ENCODE measurements at places on chromosomes 1 and 21.

- no peak for DNase-seq
Measured at GRCh38 chr1:8631163-8631562, 186.3 kb downstream of the RERE start.

DNA sequence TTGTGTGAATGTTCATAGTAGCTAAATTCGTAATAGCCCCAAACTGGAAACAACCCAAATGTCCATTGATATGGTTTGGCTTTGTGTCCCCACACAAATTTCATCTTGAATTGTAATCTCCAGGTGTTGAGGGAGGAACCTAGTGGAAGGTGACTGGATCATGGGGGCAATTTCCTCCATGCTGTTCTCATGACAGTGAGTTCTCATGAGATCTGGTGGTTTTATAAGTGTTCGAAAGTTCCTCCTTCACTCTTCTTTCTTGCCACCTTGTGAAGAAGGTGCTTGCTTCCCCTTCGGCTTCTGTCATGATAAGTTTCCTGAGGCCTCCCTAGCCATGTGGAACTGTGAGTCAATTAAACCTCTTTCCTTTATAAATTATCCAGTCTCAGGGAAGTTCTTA, 11.3 kb downstream of the UBE2G2 start:
- DNase-seq, result no peak

DNA sequence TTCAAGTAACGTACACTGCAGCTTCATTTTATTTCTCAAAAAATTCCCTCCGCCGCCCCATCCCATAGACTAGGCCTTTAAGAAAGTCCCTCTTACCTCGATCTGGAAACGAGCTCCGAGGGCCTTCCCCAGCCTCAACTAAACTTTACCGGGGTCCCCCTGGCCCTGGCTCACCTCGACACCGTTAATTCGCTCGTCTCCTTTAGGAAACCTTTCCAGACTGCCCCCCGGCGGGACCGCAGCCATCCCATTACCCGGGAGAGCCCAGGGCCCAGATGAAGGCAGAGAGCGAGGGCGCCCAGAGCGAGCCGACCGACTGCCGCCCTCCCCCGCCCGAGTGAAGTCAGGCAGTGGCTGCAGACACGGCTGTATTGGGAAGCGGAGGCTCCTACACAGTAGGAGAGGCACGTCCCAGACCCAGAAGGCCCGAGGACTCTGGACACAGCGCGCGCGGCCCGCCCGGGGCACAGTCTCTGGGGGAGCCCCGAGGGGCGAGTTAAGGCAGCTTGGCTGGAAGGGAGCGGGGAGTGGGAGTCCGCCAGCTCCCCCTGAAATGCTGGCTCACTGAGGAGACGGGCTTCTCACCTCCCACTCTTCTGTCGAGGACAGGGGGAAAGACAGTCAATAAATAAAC, 14.6 kb downstream of the SEMA6C start:
- DNase-seq, result no peak

DNA sequence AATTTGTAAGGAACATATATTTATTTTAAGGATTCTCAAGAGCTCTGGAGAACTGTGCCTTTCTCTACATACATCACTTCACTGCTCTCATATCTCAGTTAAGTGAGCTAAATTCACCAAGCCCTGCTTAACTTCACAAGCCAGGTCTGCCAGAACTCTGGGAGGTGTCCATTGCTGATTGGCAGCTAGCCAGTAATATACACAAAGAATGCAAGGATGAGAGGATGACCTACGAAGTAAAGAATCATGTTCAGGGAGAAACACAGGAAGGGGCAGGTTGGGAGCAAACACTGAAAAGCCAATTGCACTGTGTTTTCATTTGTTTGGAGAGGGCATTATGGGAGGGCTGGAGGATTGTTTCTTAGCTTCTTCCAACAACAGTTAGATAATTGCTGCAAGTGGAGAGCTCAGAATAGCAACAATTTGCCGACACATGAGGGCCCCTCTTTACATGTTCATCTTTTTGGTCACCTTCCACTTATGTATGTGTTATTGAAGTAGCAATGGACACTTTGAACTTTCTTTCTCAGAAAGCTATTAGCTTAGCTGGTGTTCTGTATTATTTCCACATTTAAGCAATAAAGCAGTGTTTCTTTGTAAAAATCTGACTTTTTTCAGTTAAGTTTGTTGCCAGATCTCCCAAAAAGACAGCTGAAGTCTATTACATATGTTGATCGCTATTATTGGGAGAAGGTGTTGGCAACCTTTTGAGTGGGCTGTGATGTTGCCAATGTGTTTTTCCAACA, 254.8 kb downstream of the LTN1 start:
- DNase-seq, result no peak

DNA sequence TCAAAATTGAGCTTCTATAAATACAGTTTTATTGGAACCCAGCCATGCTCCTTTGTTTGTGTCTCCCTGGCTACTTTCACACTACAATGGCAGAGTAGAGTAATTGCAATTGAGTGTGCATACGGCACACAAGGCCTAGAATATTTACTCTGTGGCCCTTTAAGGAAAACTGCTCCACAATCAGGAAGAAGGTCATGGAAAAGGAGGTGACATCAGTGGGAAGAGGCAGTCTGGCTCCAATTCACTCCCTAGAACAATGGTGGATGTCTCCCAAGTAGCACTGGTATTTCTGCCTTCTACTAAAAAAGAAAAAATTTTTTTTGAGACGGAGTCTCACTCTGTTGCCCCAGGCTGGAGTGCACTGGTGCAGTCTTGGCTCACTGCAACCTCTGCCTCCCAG, 51.3 kb downstream of the KRTAP19-8 start:
- DNase-seq, result no peak

DNA sequence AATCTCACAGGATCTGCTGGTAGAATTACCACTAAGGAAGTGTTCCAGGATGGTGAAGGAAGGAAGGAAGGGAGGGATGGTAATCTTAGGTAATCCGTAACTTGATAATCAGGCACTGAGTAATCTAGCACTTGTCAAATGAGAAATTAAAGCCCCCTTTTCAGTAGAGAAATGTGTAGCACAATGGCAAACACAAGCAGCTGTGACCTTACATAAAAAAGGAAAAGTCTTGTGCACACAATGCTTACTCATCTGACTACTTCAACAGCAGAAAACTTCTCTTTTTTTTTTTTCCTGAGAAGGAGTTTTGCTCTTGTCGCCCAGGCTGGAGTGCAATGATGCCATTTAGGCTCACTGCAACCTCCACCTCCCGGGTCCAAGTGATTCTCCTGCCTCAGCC, 6.1 kb downstream of the NUP210L start:
- no peak for DNase-seq

GRCh38 chr1:240395336-240395735, 216.6 kb downstream of the GREM2 start:
- DNase-seq, result no peak

DNA sequence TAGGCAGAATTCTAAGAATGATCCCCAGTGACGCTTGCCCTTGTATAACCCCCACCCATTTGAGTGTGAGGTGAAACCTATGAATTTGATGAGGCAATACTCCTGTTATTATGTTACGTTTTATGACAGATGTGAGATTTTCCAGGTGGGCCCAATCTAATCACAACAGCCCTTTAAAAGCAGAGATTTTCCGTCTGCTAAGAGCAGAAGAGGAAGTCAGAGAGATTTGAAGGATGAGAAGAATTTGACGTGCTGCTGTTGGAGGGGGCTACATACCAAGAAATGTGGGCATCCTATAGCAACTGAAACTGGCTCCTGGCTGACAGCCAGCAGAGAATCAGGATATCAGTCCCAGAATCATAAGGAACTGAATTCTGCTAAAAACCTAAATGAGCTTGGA, 2.4 kb upstream of the SLC19A2 start:
- DNase-seq, result no peak

DNA sequence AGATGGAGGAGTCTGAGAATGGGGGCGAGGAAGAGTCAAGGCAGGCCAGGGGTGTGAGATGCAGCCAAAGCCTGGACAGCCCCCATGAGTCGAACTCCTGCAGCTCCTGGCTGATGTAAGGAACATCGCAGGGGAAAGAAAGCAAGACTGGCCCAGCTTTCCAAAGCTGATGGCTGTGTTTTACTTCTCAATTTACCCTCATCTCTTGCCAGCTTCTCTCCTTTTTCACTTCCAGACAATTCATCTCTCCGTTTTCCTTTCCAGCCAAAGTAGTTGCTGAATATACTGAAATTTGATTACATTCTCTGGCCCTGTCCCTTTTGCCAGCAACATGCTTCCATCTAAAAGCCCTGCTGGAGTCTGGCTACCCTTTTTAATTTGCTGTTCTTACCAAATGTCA, 40.0 kb upstream of the UBE2U start:
- DNase-seq, result no peak
